ENCODE measurements at places on chromosomes 7 and 10. TPM values are rescaled to one million over a fixed set of nuclear protein-coding genes. Genes with fewer than 3 reads are reported as not detected.
A peak's percentile ranks its signal among the peaks of the same experiment; 100 is the strongest.

GRCh38 chr10:30675791-30676718 lies 46.5 kb upstream of the LYZL2 start:
- DNase-seq = no peak

DNA sequence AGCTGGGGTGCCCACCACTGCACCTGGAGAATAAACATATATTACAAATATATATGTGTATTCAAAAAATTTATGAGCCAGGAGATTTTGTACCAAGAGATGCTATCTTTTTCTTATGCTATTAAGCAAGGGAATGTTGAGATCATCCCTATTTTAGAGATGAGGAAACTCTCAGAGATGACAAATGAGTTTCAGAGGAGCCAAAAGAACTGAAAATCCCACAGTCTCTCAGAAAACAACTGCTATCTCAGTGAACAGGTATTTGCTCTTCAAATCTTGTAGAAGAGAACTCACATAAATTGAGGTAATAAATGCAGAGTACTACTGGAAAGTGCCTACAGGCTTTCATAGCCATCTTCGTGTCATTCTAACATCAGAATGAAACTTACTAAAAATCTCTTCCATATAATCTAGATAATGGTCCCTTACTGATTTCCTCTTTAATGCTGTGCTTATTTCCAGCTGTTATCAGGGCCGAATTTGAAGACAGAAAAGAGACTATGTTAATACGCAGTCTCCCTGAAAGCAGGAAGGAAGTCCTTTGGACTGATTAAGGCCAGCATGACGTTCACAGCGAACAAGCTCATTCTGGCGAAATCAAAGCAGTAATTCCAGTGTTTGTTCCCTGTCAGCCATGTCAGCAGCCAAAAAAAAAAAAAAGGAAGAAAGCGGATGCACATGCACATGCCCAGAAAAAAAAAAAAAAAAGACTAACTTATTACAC lies 29.4 kb upstream of the ANAPC16 start:
- DNase-seq = no peak

- no peak for DNase-seq
These were observed 162.8 kb upstream of the CSTF2T start for GRCh38 chr10:51862149-51862548.

DNA sequence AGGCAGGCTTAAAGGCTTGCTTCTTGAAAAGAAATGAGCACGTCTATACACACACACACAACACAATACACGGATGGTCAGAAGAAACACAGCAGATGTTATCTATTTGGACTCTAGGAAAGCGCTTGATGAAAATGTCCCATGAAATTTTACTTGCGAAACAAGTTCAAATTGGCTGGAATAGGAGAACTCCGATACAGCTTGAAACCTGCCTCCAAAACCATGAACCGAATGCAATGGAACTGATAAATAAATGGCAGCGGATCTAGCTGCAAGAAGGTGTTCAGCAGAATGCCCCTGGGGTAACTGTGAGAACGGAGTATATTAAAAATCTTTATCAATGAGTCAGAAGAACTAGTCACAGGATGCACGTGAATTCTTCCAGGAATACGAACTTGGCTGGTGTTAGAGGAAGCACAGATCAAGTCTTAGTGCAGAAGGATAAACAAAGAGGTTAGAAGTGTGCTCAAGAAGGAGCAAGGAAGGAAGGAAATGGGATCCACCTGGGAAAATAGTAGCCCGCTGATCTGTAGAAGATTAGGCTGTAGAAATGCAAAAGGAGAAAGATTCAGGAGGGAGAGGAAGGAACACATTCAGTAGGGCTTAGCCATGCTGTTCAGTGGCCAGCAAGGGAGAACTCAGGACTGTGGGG lies 142.0 kb upstream of the PRKCQ start:
- peak; percentile 95 for DNase-seq

- no peak for DNase-seq
These were observed 49.4 kb upstream of the OCM start for GRCh38 chr7:5831196-5831595.

GRCh38 chr10:77959384-77959783 lies 32.8 kb upstream of the DLG5 start:
- DNase-seq = no peak

DNA sequence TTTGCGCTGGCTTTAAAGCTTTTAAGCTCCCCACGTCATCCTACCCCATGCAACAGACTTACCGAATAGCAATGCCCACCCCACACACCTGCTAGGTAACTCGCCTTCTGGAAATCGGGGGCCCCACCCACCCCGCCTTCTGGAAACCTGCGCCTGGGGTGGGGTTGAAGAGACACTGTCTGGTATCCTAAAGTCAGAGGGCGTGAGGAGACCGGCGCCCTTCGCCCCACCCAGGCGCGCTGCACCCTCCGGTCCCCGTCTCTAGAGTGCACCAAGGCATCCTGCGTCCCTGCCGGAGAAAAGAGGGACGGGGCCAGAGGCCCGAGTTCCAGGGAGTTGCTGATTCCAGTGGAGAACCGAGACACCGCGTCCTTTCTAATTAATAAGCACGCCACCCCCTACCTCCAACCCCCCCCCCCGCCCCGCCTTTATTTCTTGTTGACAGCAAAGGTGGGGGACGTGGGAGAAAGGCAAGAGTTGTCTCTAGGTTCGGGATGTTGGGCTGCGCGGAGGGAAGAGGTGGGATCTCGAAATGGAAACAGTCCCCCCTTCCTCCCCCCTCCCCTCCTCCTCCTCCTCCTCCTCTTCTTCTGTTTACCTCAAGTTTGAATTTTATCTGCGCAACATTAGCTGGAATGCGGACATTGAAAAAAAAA lies 220.9 kb upstream of the MKLN1 start:
- no peak for DNase-seq

- no peak for DNase-seq
These were observed 43.7 kb downstream of the OSBPL3 start for GRCh38 chr7:24936121-24936824.

UCMA gene
- not detected for polyA plus RNA-seq
